Right atrium auricular region (tissue), 2 donors: ENCODE measurements at places on chromosomes 6 and 20. TPM values are rescaled to one million over a fixed set of nuclear protein-coding genes. Genes with fewer than 3 reads are reported as not detected.

RIPPLY2 gene
- not detected for total RNA-seq

DNA sequence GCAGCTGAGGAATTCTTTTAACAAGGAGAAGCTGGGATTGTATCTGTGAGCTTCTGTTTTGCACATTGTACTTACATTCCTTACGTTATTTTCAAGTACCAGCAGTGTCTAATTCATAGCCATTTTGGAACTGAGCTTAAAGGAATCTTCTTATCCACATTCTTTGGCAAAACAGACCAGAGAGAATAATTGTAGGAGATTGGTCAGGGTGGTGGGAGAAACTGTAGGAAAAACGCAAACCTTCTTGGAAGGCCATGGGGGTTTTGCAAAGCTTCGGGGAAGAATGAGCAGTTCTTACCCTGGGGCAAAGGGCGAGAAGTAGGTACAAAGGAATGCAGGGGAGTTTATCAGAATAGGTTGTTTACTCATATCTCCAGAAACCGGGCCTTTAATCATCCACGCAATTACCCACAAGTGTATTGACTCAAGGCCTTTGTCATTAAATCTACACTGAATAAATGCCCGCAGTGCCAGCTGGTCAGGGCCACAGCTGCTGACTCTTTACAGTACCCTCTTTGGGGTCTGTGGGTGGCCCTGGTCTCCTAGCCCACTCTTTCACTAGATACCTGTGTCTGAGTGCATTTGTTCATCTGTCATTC lies 39.6 kb upstream of the SPTLC3 start:
- no peaks in the 10 kb centered on the region for H3K36me3 ChIP-seq
- no peak for DNase-seq
- H3K27ac ChIP-seq = no peak overlapping the region
- no peaks in the 10 kb centered on the region for H3K4me1 ChIP-seq

DNA sequence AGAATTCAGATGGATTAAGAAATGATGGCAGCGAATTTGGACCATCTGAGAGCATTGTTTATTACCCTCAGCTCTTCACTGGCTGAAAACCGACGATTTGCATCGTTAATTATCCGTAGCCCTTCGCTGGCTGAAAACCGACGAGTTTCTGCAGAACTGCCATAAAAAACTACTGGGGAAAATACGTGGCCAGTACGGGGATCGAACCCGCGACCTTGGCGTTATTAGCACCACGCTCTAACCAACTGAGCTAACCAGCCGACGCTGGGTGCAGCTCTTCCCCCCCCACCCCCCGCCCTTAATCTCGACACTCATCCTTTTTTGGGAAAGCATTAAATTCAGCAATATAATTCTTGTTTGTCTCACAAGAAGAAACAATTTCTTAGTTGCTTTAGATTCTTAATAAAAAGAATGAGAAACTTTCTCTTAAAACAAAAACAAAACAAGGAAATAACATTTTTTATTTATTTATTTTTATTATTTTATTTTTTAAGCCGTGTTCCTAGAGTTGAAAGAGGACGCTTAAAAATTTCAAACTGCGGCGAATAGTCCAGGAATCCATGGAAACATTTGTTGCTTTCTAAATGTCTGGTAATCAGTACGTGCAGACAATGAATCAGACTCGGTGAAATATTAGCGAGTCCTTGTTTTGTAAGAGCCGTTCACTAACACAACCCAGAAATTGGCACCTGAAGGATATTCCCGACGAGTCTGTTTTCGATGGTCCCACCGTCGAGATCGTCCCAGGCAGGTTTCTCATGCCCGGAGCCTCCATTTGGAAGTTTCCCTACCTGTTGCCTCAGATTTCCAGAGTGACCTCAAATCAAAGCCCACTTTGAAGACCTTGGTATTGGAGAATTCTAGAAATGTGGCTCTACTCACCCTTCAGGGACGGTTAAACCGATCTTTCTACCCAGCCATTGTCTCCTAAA lies 27.8 kb downstream of the PRSS16 start:
- no peak overlapping the region for H3K4me3 ChIP-seq
- no peak for DNase-seq
- H3K27me3 ChIP-seq = peaks cover 18% of the 10 kb centered on the region
- H3K27ac ChIP-seq = no peak overlapping the region
- no peaks in the 10 kb centered on the region for H3K4me1 ChIP-seq

RNF144B gene
- total RNA-seq = 14.2 TPM

CST2 gene
- total RNA-seq = not detected

DNA sequence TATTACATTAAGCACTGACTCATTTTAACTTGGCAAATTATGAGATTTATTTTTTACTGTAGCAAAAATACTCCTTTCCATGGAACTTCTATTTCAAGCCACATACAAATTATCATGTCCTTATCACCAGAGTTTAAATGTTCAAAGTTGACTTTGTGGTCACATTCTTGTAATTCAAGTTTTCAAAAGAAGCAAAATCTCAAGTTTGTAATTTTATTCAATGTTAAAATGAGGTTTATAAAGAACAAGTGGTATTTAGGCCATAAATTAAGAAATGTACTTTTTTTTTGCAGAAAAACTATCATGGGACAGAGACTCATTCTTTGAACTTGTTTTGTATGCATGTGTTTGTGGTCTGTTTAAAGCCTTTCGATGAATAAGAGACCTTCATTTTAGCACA lies 811.5 kb downstream of the TENT5A start:
- H3K27me3 ChIP-seq = no peaks in the 10 kb centered on the region
- no peaks in the 10 kb centered on the region for H3K36me3 ChIP-seq
- H3K4me1 ChIP-seq = no peaks in the 10 kb centered on the region
- H3K27ac ChIP-seq = no peak overlapping the region
- no peak for DNase-seq

DNA sequence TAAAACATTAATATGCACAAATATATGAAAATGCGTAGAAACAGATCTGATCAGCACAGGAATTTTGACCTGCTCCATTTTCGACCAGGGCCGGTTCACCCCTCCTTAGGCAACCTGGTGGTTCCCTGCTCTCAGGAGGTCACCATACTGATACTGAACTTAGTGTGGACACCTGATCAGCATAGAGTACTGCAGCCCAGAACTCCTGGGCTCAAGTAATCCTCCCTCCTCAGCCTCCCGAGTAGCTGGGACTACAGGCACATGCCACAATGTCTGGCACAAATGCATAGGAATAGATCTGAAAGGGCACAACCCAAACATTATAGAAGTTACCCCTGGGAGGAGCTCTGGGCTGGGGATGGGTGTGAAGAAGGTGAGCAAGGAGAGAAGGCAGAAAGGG lies 24.7 kb upstream of the DDO start:
- no peak overlapping the region for H3K4me3 ChIP-seq
- no peaks in the 10 kb centered on the region for H3K36me3 ChIP-seq
- DNase-seq = no peak
- no peak overlapping the region for H3K27ac ChIP-seq

GRCh38 chr6:51843456-51844056 lies 243.9 kb downstream of the PKHD1 start:
- no peaks in the 10 kb centered on the region for H3K4me1 ChIP-seq
- no peaks in the 10 kb centered on the region for H3K27me3 ChIP-seq
- H3K27ac ChIP-seq = no peak overlapping the region
- no peaks in the 10 kb centered on the region for H3K36me3 ChIP-seq

OCSTAMP gene
- not detected for total RNA-seq

GRCh38 chr6:91608428-91608827 lies 1021.6 kb upstream of the MAP3K7 start:
- H3K36me3 ChIP-seq = no peaks in the 10 kb centered on the region
- no peaks in the 10 kb centered on the region for H3K27me3 ChIP-seq
- H3K4me1 ChIP-seq = no peaks in the 10 kb centered on the region
- H3K27ac ChIP-seq = no peak overlapping the region
- H3K4me3 ChIP-seq = no peak overlapping the region

DNA sequence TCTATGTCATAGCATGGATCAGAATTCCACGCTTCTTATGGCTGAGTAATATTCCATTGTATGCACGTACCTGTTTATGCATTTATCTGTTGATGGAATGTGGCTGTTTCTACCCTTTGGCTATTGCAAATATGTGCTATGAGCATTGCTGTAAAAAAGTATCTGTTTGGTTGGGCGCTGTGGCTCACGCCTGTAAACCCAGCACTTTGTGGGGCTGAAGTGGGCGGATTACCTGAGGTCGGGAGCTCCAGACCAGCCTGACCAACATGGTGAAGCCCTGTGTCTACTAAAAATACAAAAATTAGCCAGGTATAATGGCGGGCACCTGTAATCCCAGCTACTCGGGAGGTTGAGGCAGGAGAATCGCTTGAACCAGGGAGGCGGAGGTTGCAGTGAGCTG lies 182.4 kb downstream of the BCAS1 start:
- H3K4me3 ChIP-seq = no peak overlapping the region
- no peak overlapping the region for H3K27ac ChIP-seq
- no peaks in the 10 kb centered on the region for H3K36me3 ChIP-seq
- no peaks in the 10 kb centered on the region for H3K4me1 ChIP-seq
- H3K27me3 ChIP-seq = no peaks in the 10 kb centered on the region
- DNase-seq = no peak

DNA sequence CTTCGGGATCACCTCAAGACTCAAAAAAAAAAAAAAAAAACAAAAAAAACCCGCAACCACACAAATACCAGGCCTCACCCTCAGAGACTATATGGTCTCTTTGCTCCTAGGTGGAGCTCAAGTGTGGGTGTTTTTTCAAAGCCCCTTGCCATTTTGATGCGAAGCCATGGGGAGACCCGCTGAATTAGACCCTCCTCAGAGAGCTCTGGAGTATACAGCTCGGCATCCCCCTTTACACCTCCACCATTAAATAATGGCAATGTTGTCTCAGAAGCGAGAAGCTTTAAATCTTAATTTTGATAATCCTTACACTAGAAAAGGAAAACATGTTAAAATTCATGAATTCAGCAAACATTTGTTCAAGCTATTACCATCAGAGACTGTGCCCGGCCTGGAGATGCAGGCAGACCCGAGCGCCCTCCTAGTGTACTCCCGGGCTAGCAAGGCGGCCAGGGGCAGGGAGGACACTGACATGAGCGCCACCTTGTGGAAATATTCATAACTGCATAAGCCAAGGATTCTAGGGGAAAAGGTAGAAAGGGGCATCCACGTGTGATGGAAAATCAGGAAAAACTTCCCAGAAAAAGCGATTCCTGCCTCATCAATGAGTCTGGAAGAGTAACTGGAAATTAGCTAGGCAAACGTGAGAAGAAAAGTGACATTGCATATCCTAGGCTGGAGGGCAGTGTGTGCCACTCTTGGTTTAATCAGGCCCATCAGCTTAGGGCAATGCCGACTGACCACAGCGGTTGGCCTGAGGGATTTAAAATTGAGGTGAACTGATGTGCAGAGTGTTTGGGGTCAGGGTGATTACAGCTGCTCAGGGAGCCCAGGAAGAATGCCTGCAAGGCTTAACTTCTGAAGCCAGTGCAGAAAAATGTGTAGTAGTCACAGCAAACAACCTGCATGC lies 72.5 kb downstream of the B3GAT2 start:
- no peaks in the 10 kb centered on the region for H3K27me3 ChIP-seq
- no peaks in the 10 kb centered on the region for H3K4me1 ChIP-seq
- H3K27ac ChIP-seq = no peak overlapping the region
- H3K36me3 ChIP-seq = no peaks in the 10 kb centered on the region
- DNase-seq = no peak

DNA sequence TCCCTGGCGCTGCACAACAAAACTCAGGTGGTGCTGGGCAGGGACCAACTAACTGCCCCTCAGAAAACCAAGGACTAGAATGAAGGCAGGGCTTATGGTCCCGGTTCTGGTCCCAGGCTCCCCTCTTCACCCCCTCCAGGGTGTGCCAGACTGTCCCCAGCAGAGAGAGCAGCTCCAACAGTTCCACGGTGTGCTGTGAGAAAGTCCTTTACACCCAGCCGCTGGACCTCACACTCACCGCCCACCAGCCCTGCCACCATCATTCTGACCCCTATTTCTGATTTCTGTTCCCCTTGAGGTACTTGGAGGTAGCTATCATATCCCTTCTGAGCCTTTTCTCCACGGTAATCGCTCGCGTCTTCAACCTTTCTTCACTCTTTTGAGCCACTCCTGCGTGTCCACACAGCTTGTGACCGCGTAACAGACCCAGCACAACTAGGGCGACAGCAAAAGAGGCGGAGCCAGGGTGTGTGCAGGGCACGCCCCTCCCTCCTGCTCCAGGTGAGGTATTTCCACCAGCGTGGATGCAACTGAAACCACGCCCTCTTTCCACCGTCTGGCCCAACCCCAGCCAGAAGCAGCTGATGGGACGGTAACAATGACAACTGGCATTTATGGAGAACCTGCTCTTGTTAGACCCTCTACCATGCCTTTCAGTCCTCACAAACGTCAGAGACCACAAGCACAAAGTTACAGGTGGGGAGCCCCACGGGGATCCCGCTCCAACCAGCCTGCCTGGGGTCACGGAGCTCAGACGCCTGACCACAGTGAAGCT lies 2.3 kb downstream of the PXDC1 start:
- peak overlapping the region; percentile 81 for H3K4me3 ChIP-seq
- no peaks in the 10 kb centered on the region for H3K27me3 ChIP-seq
- peaks cover 61% of the 10 kb centered on the region for H3K4me1 ChIP-seq
- no peaks in the 10 kb centered on the region for H3K36me3 ChIP-seq
- peak overlapping the region; percentile 99 for H3K27ac ChIP-seq

MEI4 gene
- 1.4 TPM for total RNA-seq

GRCh38 chr6:127554435-127555006 lies 22.5 kb upstream of the C6orf58 start:
- H3K27me3 ChIP-seq = no peaks in the 10 kb centered on the region
- no peaks in the 10 kb centered on the region for H3K4me1 ChIP-seq
- no peaks in the 10 kb centered on the region for H3K36me3 ChIP-seq
- H3K27ac ChIP-seq = no peak overlapping the region

ALDH5A1 gene
- 10.0 TPM for total RNA-seq

GRCh38 chr6:159716247-159717096 lies 10.8 kb upstream of the WTAP start:
- H3K27ac ChIP-seq = peak overlapping the region; percentile 74
- no peaks in the 10 kb centered on the region for H3K27me3 ChIP-seq
- DNase-seq = no peak
- peaks cover 29% of the 10 kb centered on the region for H3K4me1 ChIP-seq
- no peaks in the 10 kb centered on the region for H3K36me3 ChIP-seq

DNA sequence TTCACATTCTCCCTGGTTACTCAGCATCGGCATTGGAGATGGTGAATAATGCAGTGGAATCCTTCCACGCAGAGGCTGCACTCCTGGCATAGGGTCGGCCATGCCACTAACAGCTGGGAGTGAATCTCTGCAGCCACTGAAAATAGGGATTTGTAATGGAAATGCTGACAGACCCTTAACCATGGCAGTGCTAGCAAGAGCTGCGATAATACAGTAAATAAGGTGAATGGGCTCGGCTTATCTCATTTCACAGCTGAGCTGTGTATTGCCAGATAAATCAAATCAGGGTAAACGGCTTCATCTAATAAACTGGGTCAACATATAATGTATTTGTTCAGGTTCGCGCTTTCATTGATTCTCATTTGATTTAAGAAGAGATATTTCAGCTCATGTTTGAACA lies 156.8 kb downstream of the SLC35B3 start:
- H3K27me3 ChIP-seq = no peaks in the 10 kb centered on the region
- no peaks in the 10 kb centered on the region for H3K4me1 ChIP-seq
- no peaks in the 10 kb centered on the region for H3K36me3 ChIP-seq
- H3K27ac ChIP-seq = no peak overlapping the region
- H3K4me3 ChIP-seq = no peak overlapping the region
- DNase-seq = no peak

- no peaks in the 10 kb centered on the region for H3K4me1 ChIP-seq
- H3K27me3 ChIP-seq = no peaks in the 10 kb centered on the region
- no peak for DNase-seq
These were observed 951.8 kb upstream of the MAP3K7 start for GRCh38 chr6:91538622-91539021.

FILIP1 gene
- 78.2 TPM for total RNA-seq

ANKEF1 gene
- 2.6 TPM for total RNA-seq
